AG09309 (cell line): ENCODE measurements at places on chromosomes 13 and 19.

DNA sequence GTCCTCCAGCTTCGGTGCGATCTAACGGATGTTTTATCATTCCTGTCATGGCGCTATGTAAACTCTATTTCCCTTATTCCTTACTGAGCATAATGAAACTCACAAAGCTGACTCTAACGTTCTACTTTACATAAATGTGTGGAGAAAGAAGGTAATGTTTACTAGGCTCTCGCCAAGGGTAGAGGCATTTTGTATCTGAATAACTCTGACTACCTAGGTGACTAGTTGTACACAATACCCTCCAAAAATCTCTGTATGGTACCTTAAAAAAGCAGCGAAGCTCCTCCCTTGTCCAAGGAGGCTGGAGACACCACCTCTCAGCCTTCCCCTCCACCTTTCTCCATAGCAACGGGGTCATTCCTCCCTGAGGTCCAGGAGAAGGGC, 316 bp upstream of the ZNF530 start:
- DNase-seq, result no peak

- DNase-seq, result no peak
Measured at GRCh38 chr13:85142351-85142927, 656.8 kb downstream of the SLITRK6 start.

- DNase-seq, result no peak
Measured at GRCh38 chr19:18603255-18603957, 3.2 kb downstream of the CRLF1 start.

GRCh38 chr13:80399340-80400163, 58.6 kb upstream of the SPRY2 start:
- DNase-seq, result no peak

DNA sequence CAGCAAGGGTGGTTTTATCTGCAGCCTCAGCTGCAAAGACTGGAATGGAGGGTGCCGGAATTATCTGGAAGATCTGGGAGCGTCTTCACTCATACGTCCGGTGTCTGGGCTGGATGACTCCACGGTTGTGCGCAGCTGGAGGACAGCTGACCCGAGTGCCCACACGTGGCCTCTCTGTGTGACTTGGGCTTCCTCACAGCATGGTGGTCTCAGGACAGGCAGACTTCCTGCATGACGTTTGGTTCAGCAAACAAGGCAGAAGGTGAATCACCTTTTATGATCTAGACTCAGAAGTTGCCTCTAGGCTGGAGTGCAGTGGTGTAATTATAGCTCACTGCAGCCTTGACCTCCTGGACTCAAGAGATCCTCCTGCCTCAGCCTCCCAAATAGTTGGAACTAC, 33.2 kb downstream of the CACNG6 start:
- DNase-seq, result no peak

DNA sequence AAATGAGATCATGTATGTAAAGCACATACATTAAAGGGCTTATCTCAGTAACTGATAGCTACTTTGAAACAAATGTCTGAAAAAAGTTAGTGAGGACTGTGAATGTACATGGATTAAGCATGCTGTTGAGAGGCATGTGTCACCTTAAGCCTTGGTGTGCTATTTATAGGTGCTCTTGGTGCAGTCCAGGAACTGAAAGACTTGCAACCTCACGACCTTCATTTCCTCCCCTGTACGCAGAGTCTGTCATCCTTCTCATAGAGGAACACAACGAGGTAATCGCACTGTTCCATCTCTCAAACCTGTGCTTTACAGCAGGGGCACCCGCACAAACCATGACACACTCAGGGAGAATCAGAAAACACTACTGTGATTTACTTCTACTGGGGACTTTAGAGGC, 65.6 kb downstream of the UFM1 start:
- no peak for DNase-seq

DNA sequence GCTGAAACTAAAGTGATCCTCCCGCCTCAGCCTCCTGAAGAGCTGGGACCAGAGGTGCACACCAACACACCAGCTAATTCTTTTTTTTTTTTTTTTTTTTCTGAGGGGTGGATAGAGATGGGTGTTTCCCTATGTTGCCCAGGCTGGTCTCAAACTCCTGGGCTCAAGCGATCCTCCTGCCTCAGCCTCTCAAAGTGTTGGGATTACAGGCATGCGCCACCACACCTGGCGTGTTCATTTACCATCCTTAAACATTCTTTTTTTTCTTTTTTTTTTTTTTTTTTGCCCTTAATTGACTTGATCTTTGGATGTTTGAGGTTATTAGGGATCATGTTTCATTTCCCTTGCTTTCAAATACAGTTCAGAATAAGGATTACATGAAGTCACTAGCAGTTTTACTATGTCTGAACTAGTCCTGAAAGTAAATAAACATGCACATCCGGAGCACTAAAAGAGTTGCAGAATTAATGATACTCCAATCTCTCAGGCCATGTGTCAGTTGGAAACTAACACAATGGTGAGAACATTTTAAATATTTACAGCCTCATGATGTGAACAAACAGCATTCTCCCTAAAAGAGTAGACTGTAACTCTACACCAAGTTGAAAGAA, 10.2 kb downstream of the UTP14C start:
- no peak for DNase-seq

GRCh38 chr13:73521985-73522524, 463.2 kb downstream of the KLF5 start:
- DNase-seq, result no peak

DNA sequence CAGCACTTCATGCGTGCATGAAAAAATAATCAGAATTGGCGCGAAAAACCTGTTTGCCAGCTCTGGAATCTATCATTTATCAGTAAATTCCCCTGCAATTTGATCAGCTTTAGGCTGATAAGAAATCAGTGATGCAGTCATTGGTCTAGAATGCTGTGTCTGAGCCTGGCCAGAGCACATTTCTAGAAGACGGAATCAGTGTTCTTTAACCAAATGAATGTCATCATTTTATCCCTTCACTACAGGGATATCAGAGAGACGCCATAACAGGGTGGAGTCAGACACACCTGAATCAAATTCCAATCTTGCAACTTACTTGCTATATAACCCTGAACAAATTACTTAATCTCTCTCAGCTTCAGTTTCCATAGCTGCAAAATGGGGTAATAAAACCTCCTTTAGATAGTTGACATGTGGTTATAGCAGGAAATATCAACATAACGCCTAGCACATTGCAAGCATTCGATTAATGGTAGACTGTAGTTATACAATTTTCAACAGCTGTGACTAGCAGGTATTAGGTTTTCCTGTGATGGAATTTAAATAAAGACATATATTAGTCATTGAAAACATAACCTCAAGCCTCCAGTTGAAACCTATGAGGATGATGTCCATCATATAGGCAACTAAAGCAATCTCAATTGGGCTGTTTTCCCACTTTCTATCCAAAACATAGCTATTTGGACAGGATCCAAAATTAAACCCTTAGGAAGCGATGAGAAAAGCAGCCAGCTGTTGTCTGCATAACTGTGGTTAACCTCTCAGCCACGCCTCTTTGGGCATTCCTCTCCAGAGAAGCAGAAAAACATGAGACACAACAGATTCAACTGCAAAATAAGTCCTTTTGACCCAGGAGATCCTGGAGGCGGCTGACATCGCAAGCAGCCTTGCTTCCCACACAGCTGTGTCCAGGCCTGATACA, 51.6 kb upstream of the UBL3 start:
- DNase-seq, result peak; percentile 79

DNA sequence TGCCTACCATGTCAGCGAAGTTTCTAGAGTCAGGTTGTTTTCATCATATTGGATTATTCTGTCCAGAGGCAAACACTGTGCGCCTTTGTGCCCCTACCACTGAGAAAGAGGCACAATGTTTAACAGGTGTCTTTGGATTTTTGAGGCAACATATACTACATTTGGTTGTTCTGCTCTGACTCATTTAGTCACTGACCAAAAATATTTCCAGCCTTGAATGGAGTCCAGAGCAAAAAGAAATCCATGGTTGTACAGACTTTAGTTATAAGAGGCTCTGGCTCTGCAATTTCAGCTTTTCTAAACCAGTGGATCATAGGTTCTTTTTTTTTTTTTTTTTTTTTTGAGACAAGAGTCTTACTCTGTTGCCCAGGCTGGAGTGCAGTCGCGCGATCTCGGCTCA, 35.7 kb downstream of the LACC1 start:
- DNase-seq, result no peak

- peak; percentile 5 for DNase-seq
Measured at GRCh38 chr19:21092109-21092508, 10.1 kb downstream of the ZNF714 start.

DNA sequence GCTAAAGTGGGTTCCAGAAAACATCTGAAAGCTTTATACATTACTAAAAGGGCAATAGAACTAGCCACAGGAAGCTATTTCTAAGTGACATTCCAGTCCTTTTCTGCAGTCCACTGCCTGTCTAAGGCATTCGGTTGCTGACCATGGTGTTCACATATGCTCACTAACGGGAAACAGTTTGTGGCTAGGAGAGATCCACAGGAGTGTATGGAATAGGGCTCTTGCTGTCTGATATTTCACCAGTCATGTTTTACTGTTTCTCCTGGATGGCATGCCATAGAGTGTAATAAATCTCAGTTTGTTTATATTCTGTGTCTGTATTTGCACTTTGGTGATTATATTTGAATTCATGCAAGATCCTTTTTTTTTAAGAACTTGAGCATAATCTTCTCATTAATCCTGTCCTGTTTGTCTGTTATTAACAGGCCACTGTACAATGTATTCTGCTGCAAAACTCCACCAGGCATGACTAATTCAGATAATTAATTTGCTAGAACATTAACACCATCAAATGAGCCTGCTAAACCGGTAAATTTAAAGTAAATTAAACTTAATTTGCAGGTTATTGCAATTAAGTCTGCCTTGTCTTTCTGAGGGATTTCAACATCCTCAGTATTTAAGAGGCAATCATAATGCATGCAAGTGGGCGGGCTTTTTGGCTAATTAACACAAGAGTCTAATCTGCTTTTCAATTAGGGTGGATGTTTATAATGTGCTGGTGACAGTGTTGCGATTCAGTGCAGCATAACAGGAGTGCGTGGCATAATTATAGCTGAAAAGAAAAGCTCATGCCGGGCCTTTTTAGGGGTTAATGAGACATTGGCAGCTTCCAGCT, 201.3 kb downstream of the POU4F1 start:
- no peak for DNase-seq

DNA sequence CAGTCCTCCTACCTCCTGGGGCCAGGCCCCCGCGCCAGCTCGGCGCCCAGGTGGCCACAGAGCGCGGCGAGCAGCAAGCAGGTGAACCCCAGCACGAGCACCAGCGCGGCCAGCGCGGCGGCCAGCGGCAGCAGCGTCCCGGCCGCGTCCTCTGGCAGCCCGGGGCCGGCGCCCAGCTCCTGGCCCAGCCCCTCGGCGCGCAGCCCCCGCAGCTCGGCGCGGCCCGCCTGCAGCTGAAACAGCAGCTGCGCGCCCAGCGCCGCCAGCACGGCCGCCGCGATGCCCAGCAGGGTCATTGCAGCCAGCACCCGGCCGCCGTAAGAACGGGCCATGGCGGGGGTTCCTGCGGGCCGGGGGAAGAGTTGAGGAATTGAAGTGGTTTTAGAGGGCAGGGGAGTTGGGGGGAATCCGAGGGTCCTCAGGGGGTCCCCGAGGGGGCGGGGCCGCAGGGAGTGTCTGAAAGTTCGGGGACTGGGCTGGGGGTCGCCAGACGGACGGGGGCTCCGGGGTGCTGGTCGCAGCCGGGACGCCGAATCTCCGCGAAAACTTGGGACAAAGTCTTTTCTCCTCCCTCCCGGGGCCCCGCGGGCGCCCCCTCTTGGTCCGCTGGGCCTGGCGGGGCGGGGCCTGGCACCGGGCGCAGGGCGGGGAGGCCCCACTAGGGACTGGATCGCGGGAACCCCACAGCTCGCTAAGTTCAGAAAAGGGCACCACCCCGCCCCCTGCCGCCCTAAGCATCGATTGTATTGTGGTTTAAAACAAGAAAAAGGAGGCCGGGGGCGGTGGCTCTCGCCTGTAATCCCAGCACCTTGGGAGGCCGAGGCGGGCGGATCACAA, at the start of gene TMEM221:
TSS of gene TMEM221 (minus strand) at position 538 of the 837 bp plus-strand sequence. CDS start at position 332, 206 bp downstream.
- no peak for DNase-seq

DNA sequence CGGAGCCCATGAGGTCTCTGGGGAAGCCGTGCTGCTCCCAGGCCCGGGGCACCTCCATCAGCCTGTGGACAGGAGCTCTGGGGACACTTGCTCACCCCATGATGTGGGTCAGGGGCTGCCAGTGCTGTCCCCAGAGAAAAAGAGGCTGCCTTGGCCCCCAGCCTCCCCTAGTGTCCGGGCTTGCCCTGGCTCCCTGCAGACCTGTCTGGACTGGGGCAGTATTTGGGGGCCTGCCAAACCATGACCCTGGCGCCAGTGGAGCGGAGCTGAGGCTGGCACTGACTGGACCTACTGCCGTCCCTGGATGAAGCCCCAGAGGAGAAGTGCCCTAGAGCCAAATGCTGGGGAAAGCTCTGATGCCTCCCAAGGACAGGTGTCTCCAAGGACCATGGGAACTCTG, 30.4 kb downstream of the ELAVL1 start:
- DNase-seq, result no peak

DNA sequence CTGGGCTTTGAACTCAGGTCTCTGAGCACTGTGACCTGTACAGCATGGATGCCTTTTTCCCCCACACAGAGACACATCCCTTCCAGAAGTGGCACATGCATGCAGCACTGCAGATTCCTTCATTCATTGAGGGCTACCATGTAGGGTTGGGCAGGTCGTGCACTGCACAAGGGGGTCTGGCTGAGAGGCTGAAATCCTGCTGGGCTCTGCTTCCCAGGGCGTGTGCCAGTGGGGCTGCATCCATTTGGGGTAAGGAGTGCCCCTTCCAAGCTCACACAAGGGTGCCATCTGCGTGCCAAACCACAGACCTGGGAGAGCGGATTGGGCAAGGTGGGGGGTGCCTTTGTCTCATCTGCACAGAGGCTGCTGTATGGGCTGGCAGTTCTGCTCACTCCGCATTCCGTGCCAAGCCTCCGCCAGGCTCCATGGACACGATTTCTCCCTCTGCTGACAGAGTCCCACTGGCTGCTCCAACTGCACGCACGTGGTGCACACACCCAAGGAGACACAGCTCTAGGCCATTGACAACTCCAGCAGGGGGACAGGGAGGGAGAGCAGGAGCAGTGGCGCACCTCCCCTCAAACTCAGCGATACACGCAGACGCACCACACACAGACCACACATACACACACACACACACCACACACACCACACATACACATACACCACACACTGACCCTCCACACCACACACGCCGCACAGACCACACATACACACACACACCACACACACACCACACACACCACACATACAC, 4.5 kb upstream of the SHISA7 start:
- DNase-seq, result no peak

GRCh38 chr13:26839682-26840081, 79.1 kb upstream of the GPR12 start:
- DNase-seq, result no peak

- no peak for DNase-seq
Measured at GRCh38 chr13:49254007-49254406, 6.3 kb downstream of the CDADC1 start.

DNA sequence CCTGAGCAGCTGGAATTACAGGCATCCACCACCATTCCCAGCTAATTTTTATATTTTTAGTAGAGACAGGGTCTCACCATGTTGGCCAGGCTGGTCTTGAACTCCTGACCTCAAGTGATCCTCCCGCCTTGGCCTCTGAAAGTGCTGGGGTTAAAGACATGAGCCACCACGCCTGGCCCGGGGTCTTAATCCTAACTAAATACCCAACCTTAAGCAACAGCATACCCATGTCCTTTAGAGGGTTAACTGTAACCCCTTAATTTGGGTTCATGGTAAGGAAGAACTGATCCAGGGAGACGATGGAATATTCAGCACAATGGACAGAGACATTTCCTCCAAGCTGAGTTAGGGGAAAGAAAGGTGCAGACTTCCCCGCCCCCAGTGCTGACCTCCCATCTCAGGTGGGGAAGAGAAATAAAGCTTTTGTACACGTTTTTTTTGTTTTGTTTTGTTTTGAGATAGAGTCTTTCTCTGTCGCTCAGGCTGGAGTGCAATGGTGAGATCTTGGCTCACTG, 8.7 kb upstream of the GALP start:
- DNase-seq, result no peak

- DNase-seq, result no peak
Measured at GRCh38 chr19:13463296-13463695, 43.0 kb downstream of the CACNA1A start.
